ENCODE measurements at places on chromosomes 3 and 15. TPM values are rescaled to one million over a fixed set of nuclear protein-coding genes. Genes with fewer than 3 reads are reported as not detected.

- DNase-seq, result no peak
Measured at GRCh38 chr3:147554332-147554731, 145.2 kb downstream of the ZIC1 start.

- DNase-seq, result no peak
Measured at GRCh38 chr3:196079682-196080081, 2.2 kb downstream of the TFRC start.

The CCR3 gene
- polyA plus RNA-seq, result not detected

DNA sequence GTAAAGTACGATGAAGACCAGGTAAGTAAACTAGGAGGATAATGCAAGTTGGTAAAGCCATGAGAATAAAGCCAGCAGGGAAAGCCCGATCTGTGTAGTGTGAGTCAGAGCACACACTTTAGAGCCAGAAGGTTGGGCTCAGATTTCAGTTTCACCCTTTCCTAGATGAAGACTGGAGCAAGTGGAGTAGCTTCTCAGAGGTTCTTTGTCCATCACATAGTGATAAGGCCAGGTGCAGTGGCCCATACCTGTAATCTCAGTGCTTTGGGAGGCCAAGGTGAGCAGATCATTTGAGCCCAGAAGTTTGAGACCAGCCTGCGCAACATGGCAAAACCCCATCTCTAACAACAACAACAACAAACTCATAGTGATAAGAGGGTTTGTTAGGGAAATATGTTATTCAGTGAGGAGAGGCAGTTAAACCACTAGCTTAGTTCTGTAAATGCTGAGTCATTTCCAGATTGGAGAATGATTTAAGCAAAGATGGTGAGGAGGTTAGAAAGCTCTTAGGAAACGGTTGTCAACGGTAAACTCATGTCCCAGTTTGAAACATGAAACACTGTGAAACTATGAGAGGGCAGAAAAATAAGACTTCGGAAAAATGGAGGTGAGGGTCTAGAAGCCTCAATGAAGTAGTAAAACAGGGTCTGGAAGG is 39.0 kb downstream of the IL12A start:
- DNase-seq, result no peak

GRCh38 chr15:61748529-61748928 is 311.7 kb downstream of the VPS13C start:
- no peak for DNase-seq

The MORF4L1 gene
- 537 TPM for polyA plus RNA-seq

GRCh38 chr3:151067158-151067557 is 18.3 kb upstream of the MED12L start:
- DNase-seq, result no peak

- DNase-seq, result no peak
Measured at GRCh38 chr3:132625613-132626012, 28.5 kb downstream of the ACKR4 start.

DNA sequence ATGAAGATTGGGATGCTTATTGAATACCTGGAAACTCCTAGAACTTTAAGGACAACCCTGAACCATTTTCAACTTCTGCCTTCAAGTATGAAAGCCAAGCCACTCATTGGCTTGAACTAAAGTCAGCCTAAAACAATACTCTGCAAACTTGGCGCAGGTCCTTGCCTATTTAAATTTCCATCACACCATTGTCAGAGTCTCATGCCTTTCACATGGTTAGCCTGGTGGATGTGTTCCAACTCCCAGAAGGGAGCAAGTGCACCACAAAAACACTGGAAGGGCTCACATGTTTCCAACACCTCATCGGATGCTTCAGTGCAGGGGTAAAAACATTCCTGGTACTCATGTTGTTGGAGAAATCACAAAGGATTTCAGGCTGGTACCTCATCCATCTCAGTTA is 511.6 kb upstream of the MDFIC2 start:
- no peak for DNase-seq

Data from muscle of back (tissue), 13 donors.